ENCODE measurements at places on chromosomes 4 and X.
A peak's percentile ranks its signal among the peaks of the same experiment; 100 is the strongest.

DNA sequence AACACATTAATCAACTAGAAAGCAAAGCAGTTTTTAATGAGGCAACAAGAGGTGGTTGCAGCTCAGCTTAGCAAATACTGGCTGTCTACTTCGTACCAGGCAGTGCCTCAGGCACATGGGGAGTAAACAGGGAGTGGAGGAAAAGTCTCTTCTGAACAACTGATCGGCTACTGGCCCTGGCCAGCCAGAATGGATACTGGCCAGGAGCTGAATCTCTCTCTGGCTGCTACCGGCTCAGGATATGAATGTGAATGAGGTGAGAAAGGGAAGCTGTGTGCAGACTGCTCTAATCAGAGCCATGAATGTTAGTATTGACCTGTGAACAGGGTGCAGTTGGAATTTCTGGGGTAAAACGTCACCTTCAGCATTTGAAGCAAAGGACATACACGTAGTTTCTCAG is 77.3 kb downstream of the STK32B start:
- no peak for DNase-seq

DNA sequence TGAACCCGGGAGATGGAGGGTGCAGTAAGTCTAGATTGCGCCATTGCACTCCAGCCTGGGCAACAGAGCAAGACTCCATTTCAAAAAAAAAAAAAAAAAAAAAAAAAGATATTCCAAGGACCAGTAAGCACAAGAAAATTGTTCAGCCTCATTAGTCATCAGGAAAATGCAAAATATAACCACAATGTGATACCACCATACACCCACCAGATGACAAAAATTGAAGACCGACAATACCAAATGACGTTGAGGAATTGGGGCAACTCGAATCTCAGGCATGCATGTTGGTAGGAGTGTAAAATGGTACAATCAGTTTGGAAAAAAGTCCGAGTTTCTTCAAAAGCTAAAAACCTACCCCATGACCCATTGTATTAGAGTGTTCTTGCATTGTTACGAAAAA is 130.2 kb upstream of the FAM9B start:
- DNase-seq = no peak

- DNase-seq = peak; percentile 39
Measured at GRCh38 chr4:140884431-140885058, 128.4 kb upstream of the TBC1D9 start.

- no peak for DNase-seq
Measured at GRCh38 chr4:99405433-99406115, 29.6 kb downstream of the ADH7 start.

DNA sequence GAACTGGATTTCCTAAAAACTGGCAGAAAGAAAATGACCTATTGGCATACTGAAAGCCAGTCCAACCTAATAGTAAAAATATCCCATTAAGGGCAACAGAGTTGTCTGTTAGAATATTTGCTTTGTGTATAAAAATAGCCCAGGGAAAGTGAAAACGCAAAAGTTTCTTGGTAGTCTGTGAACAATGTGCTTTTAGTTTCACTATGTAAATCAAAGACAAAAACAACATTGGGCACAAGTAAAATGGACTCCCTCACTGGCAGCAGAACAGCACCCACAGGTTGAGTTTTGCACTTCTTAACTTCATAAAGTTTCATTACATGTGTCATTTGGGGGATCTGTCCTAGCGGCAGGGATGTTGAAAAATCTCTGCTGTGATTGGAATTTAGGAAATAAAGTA is 4.3 kb upstream of the FGG start:
- DNase-seq = no peak

GRCh38 chr4:10180927-10181744 is 64.5 kb upstream of the WDR1 start:
- no peak for DNase-seq

DNA sequence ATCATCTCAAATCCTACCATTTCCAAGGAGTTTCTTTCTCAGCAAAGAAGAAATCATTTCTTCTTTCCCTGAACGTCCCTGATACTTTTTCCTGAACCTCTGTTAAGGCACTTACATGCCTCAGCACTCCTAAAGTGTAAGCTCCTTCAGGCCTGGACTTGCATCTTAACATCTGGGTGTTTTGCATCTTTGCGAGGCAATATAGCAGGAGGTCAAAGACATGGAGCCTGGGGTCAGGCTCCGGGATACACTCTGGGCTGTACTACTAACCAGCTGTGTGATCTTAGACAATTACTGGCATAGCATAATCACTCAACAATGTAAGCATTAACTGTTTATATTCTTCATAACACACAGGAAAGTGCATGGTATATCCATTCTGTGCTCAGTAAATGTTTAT is 275.5 kb upstream of the BOD1L1 start:
- no peak for DNase-seq

DNA sequence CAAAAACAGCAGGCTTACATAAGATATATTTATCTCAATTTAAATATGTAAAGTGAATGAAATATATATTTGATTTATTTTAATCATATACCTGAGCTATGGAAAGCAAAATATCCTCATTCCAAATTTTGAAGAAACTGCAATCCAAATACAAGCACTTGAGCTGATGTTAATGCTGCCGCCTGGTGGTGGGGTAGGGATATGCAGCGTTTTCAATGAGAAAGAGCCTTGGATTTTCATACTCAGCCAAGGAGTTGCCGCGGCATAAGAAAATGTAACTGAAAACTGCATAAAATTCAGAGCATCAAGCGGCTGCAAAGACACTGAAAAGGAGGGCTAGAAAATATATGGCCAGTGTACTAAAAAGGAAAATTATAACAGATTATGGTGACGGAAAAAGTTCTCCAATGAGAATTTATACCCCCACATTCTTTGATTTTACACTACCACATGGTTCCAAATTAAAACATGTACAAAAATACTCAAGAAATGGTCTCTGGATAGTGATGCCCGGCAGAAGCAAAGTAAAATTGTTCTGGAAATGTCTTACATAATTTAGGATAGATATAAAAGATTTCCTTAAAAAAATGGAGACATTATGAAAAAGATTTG is 660.3 kb upstream of the PITX2 start:
- peak; percentile 2 for DNase-seq

DNA sequence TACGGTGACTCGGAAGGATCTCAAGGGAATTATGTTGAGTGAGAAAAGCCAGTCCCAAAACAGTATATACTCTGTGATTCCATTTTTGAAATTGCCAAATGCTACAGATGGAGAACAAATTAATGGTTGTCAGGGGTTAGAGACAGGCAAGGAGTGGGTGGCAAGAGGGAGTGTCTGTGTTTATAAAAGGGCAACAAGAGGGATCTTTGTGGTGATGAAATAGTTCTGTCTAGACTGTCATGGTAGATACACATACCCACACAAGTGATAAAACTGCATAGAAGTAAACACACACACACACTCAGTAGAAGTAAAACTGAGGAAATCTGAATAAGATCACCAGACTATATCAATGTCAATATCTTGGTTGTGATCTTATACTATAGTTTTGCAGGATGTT is 92.7 kb downstream of the CD99L2 start:
- DNase-seq = no peak

- DNase-seq = no peak
Measured at GRCh38 chr4:112563431-112564200, 47.6 kb upstream of the NEUROG2 start.

- DNase-seq = no peak
Measured at GRCh38 chrX:142978130-142978684, 47.5 kb upstream of the SPANXN4 start.

DNA sequence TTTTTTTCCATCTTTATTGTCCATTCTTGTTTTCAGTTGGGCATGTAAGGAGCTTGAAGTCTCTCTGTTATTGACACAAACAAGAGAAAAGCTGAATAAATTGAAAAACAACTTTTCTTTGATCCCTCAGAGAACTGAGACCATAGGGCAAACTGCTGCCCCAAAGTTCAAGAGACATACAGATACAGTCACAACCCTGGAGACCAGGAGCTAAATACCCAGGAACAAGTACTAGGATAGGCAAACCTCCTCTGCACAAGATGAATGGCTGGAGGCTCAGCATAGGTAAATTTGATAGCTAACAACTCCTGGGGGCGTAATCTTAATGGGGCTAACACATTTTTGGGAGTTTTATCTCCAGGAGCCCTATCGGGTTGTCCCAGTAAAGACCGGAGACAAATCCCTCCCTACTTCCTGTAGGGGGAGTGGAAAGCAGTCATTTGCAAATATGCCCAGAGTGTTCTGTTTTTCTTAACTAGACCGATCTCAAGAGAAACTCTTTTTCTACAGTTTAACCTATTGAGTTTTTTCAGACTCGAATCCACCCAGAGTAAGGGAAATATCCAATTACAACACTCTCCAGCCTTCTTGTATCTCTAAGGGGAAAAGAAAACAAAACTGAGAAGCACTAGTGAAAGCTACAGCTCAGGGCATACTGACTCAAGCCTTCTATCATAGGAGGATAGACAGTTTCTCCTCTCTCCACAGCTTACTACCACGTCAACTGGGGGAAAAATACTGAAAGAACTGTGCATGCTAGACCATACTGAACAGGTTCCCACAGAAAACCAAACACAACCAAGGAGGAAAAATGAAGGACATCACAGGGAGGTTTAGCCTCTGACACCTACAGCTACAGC is 23.1 kb downstream of the MAGEA8 start:
- no peak for DNase-seq

- no peak for DNase-seq
Measured at GRCh38 chr4:120132935-120133334, 66.3 kb upstream of the MAD2L1 start.

GRCh38 chr4:53617101-53617680 is 25.9 kb upstream of the LNX1 start:
- DNase-seq = no peak

DNA sequence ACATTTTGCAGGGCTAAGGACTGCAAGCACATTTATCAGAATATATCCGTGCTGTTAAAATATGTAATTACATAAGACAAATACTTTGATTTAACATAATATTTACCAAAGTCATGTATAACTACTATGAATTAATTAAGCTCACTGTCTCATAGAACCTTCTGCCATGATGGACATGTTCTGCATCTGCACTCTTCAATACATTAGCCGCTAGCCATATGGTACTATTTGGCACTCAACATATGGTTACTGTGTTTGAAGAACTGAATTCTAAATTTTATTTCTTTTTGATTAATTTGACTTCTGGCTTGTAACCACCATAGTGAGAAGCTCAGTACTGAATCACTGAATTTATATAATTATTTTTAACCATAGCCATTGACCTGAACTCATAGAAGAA is 427.0 kb upstream of the TRAM1L1 start:
- no peak for DNase-seq

- no peak for DNase-seq
Measured at GRCh38 chr4:5469151-5469775, 239.1 kb downstream of the EVC2 start.

DNA sequence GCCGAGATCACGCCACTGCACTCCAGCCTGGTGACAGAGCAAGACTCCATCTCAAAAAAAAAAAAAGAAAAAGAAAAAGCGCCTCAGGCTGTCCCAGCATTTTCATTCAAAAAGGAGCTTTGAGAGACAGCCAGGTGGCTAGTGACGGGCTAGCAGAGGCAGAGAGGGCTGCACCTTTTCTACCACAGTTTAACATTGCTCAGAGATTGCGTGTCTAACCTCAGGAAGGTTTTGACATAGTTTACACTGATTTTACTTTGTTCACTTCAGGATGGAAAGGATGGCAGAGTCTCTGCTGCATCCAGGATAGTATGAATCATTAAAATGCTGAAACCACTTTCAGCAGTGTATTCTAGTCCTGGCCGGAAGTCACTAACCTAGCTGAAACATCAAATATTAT is 28.1 kb downstream of the ZFP42 start:
- DNase-seq = no peak

GRCh38 chrX:107713543-107714205 is 61.9 kb downstream of the TSC22D3 start:
- no peak for DNase-seq

GRCh38 chrX:1614927-1615326 is at the start of gene ASMT:
TSS of gene ASMT (plus strand) at chrX:1615059. CDS start at chrX:1615200, 141 bp downstream.
- no peak for DNase-seq

- DNase-seq = no peak
Measured at GRCh38 chrX:69321789-69322188, 156.5 kb upstream of the PJA1 start.
